ENCODE measurements at places on chromosomes 6 and 20.

DNA sequence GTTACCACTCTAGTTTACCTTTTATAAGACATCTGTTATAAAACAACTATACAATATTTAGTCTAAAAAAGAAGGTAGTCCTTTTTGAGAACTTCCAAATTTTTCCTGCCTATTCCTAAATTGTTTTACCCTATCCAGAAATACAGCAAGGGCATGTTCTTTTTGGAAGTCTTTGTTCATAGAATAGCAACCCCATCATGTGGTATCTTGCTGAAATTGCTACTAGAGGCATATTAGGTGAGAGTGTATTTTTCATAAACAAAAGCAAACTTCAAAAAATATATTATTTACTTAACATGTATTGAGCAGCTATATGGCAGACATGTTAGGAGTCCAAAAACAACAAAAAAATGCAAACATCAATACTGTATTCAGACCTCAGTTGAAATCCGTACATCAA, 371.8 kb upstream of the NRSN1 start:
- no peak for DNase-seq

DNA sequence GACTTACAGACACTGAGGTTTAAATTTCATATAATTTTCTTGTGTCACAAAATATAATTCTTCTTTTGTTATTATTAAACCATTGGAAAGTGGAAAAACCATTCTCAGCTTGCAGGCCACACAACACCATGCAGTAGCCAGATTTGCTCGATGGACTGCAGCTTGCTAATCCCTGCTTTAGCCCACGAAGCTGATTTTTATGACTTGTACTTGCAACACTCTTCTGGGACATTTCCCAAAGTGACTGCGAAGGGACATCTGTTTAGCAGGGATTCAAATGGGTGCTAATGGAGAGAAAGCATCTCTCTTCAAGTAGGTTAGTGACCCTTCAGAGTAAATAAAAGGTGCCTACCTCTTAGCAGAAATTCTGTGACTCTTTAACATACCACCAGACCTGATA, 304.6 kb upstream of the ZFP64 start:
- no peak for DNase-seq

- no peak for DNase-seq
Measured at GRCh38 chr6:3228771-3229565, 1.5 kb upstream of the TUBB2B start.

DNA sequence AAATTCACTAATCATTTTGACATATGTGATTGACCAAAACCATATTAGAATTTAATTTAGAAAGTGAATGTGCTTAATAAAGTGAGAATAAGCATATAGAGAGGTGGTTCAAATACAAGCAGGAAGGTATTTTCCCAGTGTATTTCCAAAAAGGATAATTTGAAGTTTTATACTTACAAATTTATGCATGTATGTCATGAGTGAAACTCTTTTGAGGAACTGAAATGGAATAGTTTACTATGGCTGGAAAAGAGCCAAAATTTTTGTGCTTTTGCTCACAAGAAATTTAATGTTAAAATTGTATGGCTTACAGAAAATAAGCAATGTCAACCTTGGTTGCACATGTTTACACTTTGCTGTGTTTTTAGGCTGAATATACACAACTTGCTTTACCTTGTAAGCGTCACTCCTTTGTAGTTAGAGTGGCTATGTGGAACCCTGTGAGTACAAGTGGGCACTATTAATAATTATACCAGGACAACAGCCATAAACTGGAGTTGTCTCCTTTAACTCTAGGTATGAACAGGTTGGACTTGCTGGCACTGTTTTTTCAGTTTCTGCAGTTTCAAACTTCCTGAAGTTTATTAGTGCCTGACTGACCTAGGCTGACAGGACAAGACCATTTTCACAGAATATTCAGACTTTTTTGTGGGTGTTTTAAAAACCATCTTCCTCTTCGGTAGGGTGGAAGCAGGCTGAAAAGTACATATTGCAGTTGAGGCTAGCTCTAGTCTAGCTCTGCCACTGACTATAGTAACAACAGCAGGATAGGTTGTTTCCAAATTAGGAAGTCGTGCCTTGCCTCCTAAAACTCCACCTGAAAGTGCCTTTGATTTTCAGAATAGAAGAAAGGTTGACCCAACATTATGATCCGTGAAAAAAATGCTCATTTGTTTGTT, 6.0 kb downstream of the AFDN start:
- DNase-seq: no peak

DNA sequence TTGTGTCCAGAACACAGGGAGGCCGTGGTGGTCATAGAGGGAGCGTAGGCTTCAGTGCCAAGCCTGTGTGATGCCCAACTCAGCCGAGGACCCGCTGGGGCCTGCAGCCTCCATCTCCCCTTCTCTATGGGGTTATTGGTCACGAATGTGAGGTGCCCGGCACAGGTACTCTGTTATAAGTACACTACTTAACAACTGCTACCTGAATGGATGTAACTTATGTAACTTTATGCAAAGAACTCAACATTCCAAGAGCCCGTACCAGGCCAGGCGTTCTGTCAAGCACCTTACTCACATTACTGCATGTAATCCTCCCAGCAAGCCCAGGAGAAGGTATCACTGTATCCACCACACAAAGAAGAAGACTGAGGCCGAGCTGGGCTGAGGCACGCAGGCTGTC, 24.5 kb upstream of the TBXT start:
- DNase-seq: no peak

- no peak for DNase-seq
Measured at GRCh38 chr20:50514750-50515149, 4.6 kb downstream of the PTPN1 start.

DNA sequence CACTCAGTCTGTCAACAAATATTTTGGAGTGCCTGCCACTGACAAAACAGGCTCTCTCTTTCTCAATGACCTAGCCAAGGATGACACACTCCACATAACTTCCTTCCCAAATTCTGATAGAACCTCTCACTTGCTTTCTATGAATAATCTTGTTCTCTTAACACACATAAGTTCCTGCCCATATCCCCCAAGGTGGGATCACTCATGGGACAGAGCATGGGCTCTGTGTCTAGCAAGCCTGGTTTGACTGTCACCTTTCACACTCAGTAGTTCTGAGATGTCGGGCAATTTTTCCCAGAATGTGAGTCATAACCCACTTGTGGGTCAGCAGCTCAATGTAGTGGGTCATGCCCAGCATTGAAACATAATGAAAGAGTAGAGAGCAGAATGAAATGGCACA, 78.1 kb downstream of the LRFN2 start:
- no peak for DNase-seq
